ENCODE measurements at places on chromosomes 2 and 18.
A peak's percentile ranks its signal among the peaks of the same experiment; 100 is the strongest.

GRCh38 chr18:79677840-79678239 is 1.8 kb upstream of the CTDP1 start:
- no peak for DNase-seq

DNA sequence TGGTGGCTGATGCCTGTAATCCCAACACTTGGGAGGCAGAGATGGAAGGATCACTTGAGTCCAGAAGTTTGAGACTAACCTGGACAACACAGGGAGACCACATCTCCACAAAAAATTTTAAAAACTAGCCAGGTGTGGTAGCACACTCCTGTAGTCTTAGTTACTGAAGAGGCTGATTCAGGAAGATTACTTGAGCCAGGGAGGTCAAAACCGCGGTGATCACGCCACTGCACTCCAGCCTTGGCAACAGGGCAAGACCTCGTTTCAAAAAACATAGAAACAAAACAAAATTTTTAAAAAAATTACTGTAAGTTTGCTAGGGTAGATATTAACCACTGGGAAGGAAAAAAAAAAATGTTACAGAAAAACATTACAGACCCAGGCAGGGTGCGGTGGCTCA is 5.8 kb downstream of the ATL2 start:
- DNase-seq: no peak

DNA sequence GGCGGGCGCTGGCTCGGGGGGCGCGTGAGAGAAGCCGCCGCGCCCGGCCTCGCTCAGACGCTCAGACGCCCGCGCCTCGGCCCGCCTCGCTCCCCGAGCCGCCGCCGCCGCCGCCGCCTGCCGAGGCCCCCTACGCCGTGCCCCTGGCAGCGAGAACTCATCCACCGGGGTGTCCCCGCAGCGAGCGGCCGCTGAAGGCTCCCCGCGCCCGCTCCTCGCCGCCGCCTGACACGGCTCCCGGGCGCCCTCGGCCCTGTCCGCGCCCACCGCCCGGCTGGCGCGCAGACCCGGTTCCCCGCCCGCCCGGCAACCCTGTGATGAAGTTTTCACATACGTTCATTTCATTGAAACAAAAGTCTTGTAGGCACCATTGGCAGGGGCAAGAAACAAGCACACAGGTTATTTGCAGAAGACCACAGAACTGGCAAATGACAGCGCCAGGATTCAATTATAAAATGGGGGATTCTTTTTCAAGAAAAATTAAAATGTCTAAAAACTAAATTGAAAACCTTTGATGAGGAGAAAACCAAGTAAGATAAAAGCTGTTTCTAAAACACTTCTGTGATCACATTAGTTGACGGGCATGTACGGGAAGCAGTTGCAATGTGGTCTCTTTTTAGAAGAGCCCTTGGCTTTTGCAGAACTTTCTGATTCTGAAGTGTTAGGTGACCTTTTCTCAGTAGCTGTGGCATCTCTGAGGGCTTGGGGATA is 50.5 kb upstream of the TUBA3D start:
- DNase-seq: no peak

DNA sequence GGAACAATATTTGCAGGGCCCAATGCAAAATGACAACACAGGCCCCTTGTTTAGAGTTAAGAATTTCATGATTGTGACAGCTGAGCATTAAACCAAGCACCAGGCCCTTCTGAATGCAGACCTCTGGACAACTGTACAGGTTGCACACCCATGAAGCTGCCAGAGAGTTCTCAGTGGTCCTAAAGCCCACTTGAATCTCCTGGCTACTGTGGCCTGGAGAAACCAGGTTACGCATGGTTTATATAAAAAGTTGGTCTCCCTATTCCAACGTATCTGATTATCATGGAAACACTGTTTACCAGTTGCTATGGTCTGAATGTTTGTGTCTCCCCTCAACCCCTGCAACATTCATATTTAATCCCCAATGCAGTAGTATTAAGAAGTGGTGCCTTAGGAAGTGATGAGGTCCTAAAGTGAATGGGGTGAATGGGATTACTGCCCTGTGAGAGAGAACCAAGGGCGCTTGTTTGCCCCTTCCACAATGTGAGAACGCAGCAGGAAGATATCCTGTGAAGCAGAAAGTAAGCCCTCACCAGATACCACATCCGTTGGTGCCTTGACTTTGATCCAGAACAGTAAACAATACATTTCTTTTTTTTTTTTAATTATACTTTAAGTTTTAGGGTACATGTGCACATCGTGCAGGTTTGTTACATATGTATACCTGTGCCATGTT is 48.0 kb upstream of the ANXA4 start:
- peak; percentile 59 for DNase-seq

- no peak for DNase-seq
These were observed 110.3 kb downstream of the RAB3GAP1 start for GRCh38 chr2:135162377-135162776.

- no peak for DNase-seq
These were observed 785.6 kb downstream of the NR4A2 start for GRCh38 chr2:155546721-155547555.

DNA sequence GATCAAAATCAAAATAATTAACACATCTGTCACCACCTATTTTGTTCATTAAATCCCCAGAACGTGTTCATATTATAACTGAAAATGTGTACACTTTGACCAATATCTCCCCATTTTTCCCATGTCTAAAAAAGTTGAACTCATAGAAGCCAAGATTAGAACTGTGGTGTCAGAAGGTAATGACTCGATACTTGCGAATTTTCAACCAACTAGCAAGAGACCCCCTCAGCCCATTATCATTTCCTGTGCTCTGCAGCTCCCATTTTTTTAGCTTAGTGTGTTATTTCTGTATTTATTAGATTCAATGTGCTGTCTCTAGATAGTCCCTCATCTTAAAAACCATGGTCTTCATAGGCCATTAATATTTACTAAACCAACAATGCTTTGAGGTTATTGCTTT is 248.7 kb upstream of the PIK3C3 start:
- DNase-seq: no peak

GRCh38 chr2:140351692-140352091 is 1571.5 kb upstream of the NXPH2 start:
- DNase-seq: no peak

DNA sequence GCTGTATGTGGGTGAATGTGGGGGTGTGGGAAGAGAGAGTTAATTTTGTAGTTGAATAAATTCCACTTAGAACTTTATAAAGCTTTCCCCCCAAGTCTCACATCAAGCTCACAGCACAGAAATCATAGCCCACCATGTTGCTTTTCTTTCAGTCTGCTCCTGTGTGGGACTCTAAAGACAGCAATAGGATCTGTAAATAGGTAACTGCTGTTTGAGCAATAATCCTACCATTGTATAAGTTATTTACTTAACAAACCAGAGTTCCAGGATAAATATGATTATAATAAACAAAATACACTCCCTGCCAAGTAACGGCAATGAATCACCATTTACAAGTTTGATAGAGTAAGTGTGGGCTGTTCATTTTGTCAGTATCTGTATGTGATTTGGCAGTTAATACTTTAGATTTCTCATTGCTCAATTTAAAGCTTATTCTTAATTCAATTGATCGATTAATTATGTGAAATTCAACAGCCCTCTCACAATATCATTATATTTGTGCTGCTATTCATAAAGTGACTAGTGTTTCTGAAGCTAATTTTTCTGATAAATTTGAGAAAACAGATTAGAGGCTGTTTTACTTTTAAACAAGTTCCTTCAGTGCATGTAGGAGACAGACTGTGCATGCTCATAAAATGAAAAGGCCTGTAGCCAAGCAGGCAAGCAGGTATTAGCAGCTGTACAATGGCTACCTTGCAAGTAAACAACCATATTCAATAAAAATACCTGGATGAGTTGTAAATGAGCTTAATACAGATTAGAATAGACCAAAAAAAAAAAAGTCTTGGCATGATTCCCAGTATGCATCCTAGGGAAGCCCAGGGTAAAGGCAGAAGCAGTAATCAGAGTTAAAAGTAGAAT is 142.7 kb downstream of the PDE11A start:
- no peak for DNase-seq

DNA sequence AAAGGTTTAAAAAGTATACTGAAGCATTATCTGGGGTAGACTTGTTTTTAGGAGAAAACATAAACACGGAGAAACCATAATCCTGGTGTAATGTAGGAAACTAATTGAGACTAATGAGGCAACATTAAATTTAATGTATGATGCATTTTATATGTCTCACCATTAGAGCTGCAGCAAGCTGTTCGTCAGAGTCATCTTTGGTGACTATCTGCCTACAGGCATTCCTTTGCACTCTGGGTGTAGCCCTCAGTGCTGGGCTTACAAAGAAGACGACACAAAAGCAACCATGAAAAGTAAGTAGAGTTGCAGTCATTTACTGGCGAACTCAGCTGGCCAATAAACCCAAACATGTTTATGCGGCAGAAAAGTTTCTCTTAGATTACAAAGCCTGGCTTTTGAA is 415.3 kb upstream of the ZEB2 start:
- no peak for DNase-seq

- peak; percentile 38 for DNase-seq
These were observed 51.2 kb upstream of the ADAM23 start for GRCh38 chr2:206392118-206392517.

- DNase-seq: peak; percentile 59
These were observed 166.0 kb downstream of the SOCS6 start for GRCh38 chr18:70454704-70455322.

- peak; percentile 27 for DNase-seq
These were observed 24.7 kb upstream of the TOGARAM2 start for GRCh38 chr2:28956415-28956826.

- DNase-seq: no peak
These were observed 53.6 kb upstream of the EML6 start for GRCh38 chr2:54669677-54670484.

DNA sequence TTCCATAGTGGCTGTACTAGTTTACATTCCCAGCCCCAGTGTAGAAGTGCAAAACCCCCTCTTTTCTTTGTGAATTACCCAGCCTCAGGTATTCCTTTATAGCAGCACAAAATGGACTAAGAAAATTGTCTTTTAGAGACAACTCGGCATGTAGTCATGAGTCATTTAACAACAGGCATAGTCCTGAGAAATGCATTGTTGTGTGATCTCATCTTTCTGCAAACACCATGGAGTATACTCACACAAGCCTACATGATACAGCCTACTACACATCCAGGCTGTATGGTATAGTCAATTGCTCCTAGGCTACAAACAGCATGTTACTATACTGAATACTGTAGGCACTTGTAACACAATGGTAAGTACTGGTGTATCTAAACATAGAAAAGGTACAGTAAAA is 44.4 kb upstream of the MBP start:
- no peak for DNase-seq

- DNase-seq: no peak
These were observed 241.4 kb upstream of the SALL3 start for GRCh38 chr18:78738076-78738690.

GRCh38 chr2:238898534-238899281 is 50.8 kb downstream of the TWIST2 start:
- no peak for DNase-seq

DNA sequence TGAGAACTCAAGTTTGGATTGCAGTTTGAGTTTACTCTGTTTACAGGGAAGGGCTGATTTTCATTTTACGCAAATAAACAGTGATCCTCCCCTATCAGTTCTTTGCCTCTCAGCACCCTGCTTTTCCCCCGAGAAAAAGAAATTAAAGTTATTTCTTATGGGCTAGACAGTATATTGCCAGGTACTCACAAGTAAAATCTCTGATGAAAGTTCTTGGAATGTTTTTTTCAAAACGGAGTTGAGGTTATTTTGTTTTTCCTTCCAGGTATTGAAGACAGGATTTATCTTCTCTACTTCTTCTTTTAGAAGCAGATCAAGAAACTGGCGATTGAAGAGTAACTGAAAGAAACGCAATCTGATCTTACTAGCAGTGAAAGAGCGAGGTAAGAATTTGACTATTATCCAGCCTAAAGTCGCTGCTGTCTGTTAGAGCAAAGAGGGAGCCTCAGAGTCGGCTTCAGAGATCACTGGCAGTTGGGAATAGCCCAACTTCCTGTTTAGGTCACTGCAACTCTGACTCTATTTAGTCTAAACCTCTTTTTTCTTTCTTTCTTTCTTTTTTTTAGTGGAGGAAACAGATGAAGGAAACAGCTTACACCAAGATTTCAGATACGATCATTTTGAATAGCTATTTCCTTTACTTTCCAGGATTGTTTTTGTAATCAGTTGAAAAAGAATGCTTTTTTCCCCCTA is at the start of gene TFPI:
Gene TFPI (minus strand): TSS at position 425 of the 693 bp plus-strand sequence. CDS start 50,667 bp downstream, outside the sequence.
- DNase-seq: no peak

GRCh38 chr2:234615643-234616356 is 118.9 kb upstream of the ARL4C start:
- no peak for DNase-seq

GRCh38 chr2:118110991-118111390 is 22.7 kb downstream of the INSIG2 start:
- DNase-seq: no peak

GRCh38 chr18:34631093-34631966 is 78.8 kb upstream of the DTNA start:
- DNase-seq: no peak

All from activated CD4-positive, alpha-beta T cell treated with anti-CD3 and anti-CD28 coated beads, Interleukin-2, amount 50 U/mL, for 16 hours (primary cell).